NCI-H82 (cell line): ENCODE measurements at places on chromosomes 7 and 10.

GRCh38 chr7:117152213-117153007 lies 170.4 kb downstream of the WNT2 start:
- no peak for DNase-seq

DNA sequence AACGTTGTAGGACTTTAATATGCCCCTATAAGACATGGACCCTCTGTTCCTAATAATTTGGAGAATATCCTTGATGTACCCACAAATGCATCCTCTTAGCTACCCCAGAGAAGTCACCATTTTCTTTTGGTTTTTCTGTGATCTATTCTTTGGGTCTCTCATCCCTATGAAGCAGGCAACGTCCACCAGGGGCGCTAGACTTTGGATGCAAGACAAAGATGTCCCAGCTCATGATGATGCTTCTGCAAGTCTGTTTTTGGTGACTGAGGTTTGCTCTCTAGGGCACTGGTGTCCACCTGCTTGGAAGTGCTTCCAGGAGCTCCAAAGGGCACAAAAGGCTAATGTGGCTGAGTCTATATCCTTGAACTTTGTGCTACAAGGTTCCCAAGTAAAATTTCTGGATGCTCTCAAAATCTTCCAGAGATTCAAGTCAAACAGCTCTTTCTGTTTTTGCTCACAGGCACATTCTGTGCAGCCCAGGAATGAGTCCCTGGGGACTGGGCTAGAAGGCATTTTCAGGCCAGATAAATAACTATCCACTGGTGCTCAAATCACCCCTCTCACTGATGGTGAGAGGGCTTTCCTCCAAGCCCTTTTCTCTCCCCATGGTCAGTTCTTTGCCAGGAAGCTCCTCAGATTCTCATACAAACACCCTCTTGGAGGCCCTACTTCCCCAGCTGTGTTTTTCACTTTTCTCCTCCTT lies 166.4 kb downstream of the C7orf25 start:
- DNase-seq, result peak; percentile 45

DNA sequence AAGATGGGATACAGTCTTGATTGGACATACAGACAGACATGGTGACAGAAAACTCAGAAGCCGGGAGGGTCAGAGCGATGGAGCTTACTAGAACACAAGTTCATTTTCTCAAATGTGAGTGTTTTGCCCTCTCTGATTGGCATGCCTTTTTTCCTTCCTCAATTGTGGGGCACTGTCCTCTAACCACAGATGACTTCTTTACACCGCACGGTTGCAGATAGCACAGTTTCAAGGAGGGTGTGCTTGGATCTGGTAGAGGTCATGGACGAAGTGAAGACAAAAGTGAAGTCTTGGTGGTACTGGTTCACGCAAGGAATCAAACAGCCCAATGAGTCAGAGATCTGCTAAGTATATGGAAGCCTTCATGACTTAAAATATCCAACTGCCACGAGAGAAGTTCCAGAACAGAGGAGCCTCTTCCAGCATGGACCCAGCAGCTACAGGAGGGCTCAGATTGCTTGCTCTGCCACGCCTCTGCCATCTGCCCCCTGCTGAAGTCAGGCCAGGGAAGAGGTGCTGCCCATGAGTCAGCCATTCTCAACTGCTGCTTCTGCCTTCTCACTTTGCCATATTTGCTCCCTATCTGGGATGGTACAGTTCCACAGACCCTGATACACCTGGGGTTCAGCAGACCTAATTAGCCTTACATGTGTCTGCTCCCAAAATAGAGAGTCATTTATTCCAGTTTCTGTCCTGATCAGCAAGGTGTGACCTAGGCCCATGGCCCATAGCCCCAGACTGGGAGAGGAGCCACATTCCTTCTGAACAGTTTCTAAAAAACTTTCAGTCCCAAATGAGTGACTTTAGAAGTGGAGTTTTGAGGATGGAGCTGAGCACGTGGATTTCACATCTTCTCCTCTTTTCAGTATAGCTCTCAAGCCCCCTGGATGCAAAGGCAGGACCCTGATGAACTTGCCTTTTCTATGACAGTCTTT lies 413.8 kb downstream of the KCNMA1 start:
- DNase-seq, result no peak

- no peak for DNase-seq
Measured at GRCh38 chr10:110780704-110781103, 91.0 kb upstream of the PDCD4 start.

DNA sequence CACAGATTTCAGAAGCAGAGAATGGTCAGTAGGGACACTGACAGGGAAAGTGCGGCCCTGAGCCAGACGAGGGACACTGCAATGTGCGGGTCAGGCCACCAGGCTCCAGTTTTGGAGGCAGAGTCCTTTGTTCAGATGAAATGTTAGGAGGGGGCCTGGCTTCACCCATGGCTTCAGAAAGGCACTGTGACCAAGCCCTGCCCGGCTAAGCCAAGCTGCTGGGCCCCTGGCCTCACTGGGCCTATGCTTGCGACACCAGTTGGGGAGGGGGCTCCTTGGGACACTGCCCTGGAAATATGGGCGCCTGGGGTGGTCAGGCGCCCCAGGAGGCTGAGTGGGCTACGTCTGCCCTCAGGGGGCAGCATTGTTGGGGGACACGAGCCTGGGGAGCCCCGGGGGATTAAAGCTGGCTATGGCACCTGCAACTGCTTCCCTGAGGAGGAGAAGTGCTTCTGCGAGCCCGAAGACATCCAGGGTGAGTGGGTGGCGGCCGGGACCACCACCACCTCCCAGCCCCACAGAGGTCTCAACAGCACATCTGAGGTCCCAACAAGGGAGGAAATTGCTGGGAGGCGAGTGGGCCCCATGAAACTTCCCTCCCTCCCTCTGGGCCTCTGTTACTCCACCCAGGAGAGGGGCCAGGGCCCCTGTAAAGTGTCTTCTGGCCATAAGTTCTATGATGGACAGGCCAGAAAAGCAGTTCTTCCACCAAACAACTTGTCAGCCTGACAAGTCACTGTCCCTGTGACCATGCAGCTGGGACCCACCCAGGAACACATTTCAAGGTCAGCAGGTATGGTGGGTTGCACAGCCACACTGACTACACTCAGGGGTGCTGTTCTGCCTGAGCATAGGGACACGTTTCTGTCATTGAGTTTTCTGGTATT lies 24.8 kb upstream of the CSGALNACT2 start:
- no peak for DNase-seq

DNA sequence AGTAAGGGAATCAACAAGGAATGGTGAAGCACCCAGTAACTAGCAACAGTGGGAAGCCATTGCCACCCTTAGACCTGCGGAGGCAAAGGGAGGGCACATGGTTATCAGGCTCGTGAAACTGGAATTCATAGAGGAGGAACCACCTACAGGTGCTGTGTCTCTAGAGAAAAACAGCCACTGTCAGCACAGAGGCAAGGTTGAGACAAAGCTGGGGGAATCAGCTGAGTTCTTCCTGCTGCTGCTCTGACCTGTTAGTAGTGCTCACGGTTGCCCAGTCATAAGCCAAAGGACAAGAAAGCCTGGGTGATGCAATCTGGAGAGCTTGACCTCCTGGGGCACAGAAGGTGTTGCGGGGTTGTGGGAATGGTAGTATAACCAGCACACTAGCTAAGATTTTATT lies 110.1 kb downstream of the TPST1 start:
- no peak for DNase-seq

- no peak for DNase-seq
Measured at GRCh38 chr10:37937864-37938263, 38.6 kb downstream of the ZNF25 start.

DNA sequence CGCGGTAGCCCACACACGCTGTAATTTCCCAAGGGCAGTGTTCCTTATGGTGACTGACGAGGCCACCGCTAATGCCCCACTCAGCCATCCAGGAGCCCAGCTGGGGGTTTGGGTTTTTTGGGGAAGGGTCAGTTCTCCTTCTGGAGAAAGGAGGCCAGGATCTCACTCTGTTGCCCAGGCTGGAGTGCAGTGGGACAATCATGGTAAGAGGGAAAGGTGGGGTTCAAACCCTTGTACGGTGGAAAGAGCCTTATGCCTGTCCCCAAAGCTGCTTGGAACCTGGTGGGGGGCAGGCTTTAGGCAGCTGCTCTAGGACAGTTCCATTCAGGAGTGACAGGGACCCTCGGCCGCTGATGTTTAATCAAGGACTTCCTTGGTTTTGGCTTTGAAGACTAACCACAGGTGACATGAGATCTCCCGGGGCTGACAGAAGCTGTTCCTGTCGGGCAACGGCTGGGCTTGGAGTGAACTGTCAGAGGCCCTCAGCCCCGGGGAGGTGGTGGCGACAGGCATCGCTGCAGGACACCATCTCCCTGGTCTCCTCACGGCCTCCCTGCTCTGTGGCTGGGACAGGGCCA lies 84.5 kb downstream of the CARD11 start:
- DNase-seq, result no peak

- DNase-seq, result no peak
Measured at GRCh38 chr7:36942955-36943354, 218.7 kb upstream of the AOAH start.

DNA sequence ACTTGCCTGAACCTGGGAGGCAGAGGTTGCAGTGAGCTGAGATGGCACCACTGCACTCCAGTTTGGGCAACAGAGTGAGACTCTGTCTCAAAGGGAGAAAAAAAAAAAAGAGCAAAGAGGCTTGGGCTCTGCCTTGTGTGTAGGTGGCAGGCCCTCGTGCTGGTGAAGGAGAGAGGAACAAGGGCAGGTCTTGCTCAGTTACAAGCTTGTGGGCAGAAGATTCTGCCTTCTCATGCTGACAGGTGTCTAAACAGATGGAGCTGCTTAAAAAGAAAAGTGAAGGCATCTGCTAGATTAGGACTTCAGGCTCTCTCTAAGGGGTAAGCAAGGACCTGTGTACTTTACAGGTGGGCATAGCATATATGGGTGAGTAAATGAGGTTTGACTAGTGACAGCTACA lies 65.5 kb upstream of the TRIM8 start:
- DNase-seq, result peak; percentile 73

GRCh38 chr10:132269266-132270230 lies 38.2 kb downstream of the STK32C start:
- DNase-seq, result no peak

DNA sequence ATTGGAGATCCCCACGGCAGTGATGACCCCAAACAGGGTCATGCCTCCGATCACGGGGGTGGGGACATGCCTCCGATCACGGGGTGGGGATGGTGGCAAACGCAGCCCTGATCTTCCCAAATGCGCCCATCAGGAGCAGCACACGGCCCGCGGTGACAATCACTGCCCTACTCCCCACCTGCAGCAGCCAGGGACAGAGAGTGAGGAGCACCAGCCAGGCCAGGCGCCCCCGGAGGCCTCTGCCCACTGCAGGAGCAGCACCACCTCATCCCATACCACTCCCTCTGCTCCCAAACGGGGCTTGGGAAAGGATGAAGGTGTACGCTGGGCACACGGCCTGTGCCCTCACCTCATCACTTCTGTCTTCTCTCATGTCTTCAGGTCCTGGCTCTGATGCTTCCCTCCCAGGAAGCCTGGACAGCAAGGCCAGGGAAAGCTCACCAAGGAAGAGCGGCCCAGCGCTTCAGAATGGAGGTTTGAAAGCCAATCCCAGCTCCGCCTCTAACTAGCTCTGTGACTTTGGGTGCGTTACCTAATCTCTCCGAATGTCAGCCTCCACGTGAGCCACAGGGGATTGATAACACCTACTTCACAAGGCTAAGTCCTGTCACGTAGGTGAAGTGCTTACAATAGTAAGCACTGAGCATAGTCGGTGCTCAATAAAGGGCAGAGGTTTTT lies 37.1 kb downstream of the STRA8 start:
- no peak for DNase-seq

GRCh38 chr7:19415123-19415522 lies 269.9 kb upstream of the FERD3L start:
- no peak for DNase-seq

DNA sequence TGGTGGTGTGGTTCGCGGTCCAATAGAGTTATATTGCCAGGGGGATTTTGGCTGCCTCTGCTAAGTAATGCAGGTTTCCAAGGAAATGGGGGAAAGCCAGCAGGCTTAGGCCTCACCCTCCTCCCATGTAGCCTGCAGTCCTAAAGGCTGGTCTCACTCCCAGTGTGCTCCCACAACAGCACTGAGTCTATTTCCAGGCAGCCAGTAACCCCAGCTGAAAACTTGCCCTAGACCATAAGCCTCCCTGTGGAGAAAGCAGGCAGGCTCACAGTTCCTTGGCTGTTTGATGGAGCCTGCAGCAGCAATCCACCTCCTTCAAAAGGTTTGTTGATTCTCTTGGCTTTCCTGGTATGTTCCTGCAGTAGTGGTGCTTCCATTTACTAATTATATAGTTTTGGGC lies 220.0 kb upstream of the ZNF804B start:
- DNase-seq, result no peak

DNA sequence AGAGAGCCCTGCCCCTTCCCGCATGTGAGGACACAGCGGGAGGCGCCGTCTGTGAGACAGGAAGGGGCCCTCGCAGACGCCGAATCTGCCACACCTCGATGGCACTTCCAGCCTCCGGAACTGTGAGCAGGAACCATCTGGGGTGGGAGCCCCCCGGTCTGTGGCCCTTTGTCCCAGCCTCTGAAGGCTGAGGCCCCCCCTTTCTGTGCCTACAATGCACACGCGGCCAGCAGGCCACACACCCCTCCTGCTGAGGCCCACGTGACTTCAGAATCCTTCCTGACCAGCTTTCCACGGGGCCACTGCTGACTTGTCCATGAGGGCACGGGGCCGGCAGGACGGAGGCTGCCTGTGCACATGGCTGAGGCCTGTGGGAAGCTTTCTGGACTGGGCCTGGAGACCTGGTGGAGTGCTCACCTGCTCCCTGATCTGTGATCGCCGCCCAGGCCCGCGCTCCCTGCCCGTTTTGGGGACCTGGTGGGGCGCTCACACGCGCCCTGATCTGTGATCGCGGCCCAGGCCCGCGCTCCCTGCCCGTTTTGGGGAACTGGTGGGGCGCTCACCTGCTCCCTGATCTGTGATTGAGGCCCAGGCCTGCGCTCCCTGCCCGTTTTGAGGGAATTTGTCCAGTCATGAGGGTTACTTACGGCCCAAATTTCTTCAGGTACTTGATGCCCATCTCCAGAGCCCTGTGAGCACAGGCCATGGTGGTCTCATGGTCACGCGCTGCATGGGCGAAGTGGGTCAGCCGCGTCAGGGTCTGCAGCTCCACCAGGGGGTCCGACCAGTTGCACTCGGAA lies 34.3 kb downstream of the CFAP46 start:
- no peak for DNase-seq

GRCh38 chr10:34183016-34183796 lies 631.9 kb downstream of the PARD3 start:
- DNase-seq, result no peak

DNA sequence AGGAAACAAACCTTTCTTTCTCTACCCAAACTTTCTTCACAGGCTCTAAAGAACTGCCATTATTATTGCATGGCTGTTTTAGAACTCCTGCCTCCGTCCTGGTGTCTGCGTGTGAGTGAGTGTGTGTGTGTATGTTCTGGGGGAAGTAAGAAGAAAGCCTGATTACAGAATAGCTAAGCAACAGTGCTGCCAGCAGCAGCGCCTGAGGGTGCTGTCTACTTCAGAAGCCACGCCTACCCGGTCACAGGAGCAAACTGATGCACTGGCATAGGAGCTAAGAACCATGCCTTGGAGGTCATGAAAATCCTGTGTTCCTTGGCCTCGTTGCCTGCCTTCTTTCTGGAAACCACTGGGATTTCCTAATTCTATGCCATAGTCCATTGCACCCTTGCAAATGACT lies 25.2 kb downstream of the LIPK start:
- peak; percentile 82 for DNase-seq

GRCh38 chr10:103890194-103890658 lies 27.8 kb downstream of the STN1 start:
- no peak for DNase-seq
